Activated CD8-positive, alpha-beta memory T cell treated with anti-CD3 and anti-CD28 coated beads for 4 hours (primary cell): ENCODE measurements at places on chromosomes 5 and 9.

- no peak for DNase-seq
Measured at GRCh38 chr9:101691657-101692056, 46.8 kb downstream of the GRIN3A start.

GRCh38 chr9:133987446-133987788, 4.7 kb downstream of the VAV2 start:
- DNase-seq: no peak

DNA sequence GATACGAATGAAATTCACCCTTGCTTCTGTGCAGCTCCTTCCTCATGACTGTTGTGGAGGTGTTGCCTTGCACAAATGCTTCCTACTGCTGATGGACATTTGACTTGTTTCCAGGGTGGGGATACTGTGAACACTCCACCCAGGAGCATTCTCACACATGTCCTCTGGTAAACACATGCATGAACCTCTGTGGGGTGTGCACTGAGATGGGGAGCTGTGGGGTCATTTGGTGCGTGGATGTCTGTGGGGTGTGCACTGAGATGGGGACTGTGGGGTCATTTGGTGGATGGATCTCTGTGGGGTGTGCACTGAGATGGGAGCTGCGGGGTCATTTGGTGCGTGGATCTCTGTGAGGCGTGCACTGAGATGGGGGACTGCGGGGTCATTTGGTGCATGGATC, 72.9 kb upstream of the IRX4 start:
- no peak for DNase-seq

- DNase-seq: no peak
Measured at GRCh38 chr9:69036799-69037198, 1.2 kb downstream of the FXN start.

GRCh38 chr9:84823421-84824271, 154.1 kb downstream of the NTRK2 start:
- no peak for DNase-seq

- DNase-seq: no peak
Measured at GRCh38 chr5:79235261-79235633, 684 bp upstream of the JMY start.

DNA sequence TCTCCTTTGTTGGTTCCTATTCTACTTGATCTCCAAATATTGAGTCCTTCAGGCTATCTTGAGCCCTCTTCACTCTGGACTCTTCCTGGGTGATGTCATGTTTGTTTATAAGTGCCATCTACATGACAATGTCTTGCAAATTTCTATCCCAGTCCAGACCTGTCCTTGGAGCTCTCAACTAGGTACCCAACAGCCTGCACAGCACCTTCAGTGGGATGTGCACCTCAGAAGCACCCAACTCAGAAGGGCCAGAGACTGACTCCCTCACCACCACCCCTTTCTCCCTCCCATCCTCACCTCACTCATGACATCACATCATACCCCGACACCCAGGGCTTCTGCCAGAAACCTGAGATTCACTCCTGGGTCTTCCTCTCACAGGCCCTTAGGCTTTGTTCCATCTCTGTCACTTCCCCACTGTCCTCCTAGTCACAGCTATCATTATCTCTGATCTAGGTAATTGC, 14.4 kb downstream of the TXN start:
- DNase-seq: no peak

DNA sequence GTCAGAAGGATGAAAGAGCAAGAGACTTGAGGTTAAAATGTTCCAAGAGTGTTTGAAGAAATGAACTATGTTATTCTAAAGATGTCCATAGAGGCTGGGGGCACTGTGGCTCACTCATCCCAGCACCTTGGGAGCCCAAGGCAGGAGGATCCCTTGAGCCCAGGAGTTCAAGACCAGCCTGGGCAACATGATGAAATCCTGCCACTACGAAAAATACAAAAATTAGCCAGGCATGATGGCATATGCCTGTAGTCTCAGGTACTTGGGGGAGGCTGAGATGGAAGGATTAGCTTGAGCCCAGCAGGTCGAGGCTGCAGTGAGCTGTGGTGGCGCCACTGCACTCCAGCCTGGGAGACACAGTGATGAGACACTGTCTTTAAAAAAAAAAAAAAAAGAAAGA, 2.7 kb downstream of the AOPEP start:
- no peak for DNase-seq

DNA sequence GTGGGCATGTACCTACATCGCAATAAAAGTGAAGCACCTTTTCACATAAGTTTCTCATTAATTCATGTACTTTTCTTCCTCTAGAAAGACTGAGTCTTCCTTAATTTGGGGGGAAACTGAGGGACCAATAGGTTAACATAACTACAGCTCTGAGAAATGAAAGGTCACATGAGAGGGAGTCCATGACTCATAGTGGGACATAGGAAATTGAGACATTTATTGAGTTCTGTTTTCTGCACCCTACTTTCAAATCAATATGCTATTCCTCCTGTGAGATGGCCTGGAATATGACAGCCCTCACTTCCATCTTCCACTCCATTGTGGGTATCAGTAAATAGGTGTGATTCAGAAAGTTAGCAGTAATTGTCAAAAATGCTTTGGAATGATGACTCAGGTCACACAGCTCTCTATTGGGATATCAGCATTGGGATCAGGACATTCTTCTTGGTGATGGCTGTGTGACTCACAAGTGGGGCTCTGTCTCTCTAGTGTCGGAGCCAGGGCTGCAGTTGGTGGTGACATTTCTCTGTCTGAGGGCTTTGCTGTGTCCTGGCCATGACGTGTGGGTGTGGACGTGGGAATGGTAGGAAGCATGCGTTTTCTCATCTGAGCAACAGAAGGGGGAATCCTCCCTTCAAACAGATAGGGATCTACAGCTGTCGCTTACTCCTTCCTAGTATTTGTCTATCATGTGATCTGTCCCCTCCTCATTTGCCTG, 125.0 kb downstream of the TRIO start:
- DNase-seq: no peak

GRCh38 chr9:106758911-106759310, 104.1 kb upstream of the ZNF462 start:
- DNase-seq: no peak

DNA sequence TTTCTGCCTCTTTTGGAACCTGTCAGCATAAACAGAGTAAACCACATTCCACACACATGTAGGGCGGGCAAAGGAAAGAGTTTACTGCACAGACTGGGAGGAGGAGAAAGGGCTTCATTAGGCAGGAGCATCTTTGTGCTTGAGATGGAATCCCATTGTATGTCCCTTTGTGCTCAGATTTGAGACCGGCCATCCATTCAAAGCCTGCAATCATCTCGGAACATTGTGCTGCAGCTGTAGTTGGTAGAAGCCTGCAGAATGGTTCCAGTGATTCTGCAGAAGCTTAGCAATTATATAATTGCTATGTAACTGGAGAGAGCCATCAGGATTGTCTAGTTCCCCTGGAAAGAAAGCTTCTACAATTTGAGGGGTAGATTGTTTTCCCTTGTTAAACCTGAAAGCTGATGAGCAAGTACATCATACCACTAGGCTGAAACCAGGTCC, 16.5 kb downstream of the ZNF462 start:
- DNase-seq: no peak

DNA sequence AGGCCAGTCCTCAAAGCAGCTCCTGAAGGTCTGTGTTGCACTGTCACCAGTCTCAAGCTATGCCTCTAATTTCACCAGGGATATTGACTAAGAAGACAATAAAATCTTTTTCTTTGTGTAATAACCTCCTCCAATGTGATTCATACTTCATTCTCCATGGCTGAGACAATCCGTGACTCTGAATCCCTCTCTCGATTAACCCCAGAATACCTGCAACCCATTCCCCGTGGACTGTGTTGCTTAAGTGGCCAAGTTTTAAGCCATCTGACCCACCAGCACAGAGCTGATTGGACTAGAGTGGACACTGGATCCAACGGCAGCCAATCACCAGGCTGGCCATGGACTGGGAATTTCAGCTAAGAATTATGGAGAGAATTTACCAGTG, 5.4 kb upstream of the CCIN start:
- no peak for DNase-seq

GRCh38 chr9:130833031-130833990, 1.7 kb upstream of the ABL1 start:
- DNase-seq: no peak

DNA sequence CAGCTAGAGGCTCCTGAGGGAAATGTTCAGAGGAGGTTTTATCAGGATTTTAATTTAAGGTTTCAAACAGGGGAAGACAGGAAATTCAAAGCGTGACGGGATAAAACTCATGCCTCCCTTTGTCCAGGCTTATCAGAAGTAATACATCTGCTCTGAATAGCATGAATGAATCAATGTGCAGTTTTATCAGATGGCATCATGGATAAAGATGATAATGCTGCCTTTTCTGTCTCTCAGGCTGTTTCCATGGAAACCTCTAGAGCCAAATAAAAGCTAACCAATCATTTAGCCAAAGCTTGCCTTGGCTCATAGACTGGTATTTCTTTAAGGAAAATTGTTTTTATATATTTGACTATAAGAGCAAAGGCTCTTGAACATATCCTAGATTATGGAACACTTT, 16.4 kb downstream of the MFAP3 start:
- no peak for DNase-seq

GRCh38 chr9:80720579-80720978, 968.8 kb downstream of the TLE1 start:
- DNase-seq: no peak

DNA sequence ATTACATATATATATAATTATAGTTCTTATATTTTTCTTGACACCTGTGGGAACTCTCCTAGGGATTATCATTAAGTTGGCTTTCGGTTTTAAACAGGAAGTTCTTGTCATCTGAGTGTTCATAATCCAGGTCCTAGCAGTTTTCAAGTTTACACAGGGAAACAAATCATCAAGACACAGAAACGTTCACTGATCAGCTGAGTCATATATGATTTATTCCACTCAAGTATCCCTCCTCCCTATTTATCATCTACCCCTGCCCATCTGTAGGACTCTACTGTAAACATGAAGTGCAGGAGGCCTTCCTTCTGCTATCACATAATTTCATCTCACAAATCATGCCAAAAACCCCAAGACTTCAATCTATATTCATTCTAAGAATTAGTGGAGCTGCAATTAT, 6.3 kb downstream of the SLC25A51 start:
- DNase-seq: no peak

- DNase-seq: no peak
Measured at GRCh38 chr9:117671468-117671867, 32.7 kb upstream of the TLR4 start.

DNA sequence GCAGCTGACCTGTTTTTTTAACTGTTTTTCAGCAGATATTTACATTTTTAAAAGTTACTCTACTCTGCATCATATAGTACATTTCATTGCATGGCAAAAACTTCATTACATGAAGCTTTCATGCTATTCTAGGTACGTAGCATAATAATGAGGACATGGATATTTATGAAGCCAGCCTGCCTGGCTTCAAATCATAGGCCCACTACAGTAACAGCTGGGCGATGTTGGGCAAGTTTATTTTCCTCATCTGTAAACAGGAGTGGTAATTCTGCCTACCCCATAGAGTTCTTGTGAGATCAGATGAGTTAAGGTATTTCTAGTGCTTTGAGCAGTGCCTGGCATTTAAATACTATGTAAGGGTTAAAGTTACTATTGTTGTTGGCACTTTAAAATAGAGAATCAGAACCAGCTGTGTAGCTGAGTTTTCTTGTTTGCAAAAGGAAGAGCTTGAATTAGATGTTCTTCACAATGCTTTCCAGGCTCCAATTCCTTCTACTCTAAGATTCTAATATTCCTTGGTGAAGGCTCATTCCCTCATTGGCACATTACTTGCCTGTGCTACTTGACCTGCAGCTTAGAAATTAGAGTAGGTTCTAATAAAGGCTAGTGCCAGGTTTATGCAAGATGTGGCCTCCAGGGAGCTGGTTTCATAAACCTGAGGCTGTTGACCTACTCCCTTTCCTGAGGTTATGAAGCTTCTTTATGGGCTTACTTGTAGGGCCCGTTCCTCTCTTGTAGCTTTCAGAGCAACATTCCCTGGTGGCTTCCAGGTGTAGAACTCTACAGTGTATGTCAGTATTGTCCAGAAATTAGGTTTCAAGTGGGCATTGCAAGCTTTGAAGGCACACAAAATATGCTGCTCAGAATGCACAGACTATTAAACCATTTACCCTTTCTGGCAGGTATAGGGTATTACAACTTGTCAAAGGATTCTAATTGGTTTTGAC, 14.5 kb downstream of the ANP32B start:
- no peak for DNase-seq

DNA sequence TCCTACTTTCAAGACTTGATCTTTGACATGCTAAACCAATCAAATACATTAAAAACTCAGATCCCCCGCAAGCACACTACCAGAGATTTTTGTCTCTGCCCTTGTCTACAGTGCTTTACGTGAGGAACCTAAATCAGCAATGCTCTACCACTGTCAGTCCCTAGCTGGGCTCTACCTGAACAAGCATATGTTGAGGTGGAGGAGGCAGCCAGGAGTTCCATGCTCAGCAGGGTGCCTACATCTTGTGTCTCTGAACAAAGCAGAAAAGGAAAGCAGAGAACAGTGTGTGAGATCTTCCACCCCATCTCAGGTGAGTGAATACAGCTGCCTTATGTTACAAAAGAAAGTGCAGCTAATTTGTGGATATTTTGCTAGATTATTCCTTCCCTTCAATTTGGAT, 255.0 kb downstream of the NDUFS4 start:
- no peak for DNase-seq

DNA sequence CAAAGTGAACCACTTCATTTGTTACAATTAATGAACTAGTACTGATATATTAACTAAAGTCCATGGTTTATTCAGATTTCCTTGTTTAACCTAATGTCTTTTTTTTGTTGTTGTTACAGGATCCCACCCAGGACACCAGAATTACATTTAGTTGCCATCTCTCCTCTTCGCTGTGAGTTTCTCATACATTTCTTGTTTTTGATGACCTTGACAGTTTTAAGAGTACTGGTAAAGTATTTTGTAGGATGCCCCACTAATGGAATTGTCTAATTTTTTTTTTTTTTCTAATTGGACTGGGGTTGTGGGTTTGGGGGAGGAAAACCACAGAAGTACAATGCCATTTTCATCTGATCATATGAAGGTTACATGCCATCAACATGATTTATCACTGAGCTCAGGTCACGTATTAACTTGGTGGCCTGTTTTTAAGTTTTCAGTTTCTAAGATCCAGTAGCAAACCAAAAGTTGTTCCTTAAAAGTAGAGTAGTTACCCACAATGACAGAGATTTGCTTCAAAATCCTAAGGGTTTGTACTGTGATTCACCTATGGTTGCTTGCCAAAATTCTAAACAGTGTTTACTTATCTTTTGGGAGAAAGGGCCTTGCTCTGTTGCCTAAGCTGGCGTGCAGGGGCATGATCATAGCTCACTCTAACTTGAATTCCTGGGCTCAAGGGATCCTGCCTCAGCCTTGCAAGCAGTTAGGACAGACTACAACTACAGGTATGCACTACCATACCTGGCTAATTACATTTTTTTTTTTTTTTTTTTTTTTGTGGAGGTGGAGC, 4.5 kb upstream of the OTULIN start:
- DNase-seq: no peak

- DNase-seq: no peak
Measured at GRCh38 chr5:96280946-96281393, 152.1 kb downstream of the PCSK1 start.

GRCh38 chr5:175837171-175837699, 34.1 kb upstream of the CPLX2 start:
- DNase-seq: no peak
